Activated T-helper 1 cell treated with anti-CD3 and anti-CD28 coated beads, Interleukin-2, amount 50 U/mL, for 16 hours (primary cell): ENCODE measurements at places on chromosomes 1 and 21.

GRCh38 chr21:31744182-31744800 is 12.4 kb upstream of the SCAF4 start:
- DNase-seq: no peak

GRCh38 chr1:154404511-154404931 is 622 bp upstream of the IL6R start:
- DNase-seq: no peak

- no peak for DNase-seq
Measured at GRCh38 chr1:160189649-160190625, at the start of gene CASQ1. CASQ1 (plus strand) TSS chr1:160190575; CDS start chr1:160190752, 177 bp downstream.

- DNase-seq: no peak
Measured at GRCh38 chr1:31207046-31207445, 32.6 kb downstream of the NKAIN1 start.

- no peak for DNase-seq
Measured at GRCh38 chr1:65357291-65357960, 48.1 kb downstream of the DNAJC6 start.

DNA sequence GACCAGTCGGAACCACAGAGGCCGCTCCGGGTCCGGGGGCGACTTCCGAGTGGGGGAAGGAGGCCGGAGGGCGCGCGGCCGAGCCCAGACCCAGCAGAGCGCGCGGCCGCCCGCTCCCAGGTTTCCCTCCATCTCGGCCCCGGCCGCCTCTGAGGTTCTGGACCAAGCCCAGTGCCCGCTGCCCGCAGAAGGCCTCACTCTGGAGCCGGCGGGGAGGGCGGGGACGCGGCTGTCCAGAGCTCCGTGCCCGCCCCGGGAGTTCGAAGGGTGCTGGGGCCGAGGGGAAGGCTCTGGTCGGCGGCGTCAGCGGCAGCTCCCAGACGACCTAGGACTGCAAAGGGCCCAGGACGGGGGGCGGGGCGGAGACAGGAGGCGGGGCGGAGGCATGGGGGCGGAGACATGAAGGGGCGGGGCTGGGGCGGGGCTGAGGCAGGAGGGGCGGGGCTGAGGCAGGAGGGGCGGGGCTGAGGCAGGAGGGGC is 48.0 kb upstream of the SLC19A1 start:
- peak; percentile 67 for DNase-seq

DNA sequence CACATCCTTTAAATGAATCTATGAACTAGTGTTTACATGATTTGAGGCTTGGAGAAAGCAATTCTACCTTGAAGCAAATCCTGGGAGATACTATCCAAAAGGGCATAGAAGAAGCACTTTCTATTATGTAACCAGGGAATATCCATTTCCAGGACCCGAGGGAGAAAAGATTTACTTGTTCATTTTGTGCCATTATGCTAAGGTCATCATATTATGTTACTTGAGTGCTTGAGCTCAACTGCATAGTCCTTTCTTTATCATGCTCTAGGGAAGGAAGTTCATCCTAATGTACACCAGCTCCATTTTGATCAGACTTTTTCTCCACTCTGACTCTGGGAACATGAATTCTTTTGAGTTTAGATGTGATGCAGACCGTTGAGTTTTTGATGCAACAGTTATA is 188.6 kb upstream of the SNX7 start:
- no peak for DNase-seq

GRCh38 chr1:93635614-93636543 is 45.8 kb downstream of the BCAR3 start:
- no peak for DNase-seq

DNA sequence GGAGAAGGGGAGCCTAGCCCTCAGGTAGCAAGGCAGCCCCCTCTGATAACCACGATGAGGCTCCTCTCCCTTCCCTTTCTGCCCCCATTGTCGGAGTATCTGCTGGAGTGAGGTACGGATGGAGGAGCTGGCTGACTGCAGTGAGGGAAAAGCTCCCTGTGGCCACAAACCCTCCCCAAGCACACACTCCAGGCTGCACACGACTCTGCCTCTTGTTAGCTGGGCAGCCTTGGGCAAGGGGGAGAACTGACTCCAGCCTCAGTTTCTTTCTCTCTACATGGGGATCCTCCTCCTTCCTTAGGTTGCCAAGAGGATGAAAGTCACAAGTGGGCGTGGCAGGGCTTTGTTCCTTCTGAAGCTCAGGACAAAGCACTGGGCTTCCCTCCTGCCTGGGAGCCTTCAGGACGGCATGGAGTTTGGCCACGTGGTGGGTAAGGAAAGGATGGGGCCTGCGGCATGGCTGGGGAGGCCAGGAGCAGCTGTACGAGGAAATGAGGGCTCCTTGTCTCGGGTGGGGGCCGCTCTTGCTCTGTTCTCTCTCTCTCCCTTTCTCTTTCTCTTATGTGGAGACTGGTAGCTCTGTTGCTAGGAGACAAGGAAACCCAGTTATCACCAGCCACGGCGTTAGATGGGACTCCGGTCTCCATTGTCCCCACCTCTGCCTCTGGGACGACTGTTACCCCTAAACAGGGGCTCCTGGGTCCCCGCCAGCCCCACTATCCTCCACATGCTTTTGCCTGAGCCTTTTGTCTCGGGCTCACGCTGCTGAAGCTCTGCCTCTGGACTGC is 39.7 kb downstream of the LRP8 start:
- DNase-seq: no peak

DNA sequence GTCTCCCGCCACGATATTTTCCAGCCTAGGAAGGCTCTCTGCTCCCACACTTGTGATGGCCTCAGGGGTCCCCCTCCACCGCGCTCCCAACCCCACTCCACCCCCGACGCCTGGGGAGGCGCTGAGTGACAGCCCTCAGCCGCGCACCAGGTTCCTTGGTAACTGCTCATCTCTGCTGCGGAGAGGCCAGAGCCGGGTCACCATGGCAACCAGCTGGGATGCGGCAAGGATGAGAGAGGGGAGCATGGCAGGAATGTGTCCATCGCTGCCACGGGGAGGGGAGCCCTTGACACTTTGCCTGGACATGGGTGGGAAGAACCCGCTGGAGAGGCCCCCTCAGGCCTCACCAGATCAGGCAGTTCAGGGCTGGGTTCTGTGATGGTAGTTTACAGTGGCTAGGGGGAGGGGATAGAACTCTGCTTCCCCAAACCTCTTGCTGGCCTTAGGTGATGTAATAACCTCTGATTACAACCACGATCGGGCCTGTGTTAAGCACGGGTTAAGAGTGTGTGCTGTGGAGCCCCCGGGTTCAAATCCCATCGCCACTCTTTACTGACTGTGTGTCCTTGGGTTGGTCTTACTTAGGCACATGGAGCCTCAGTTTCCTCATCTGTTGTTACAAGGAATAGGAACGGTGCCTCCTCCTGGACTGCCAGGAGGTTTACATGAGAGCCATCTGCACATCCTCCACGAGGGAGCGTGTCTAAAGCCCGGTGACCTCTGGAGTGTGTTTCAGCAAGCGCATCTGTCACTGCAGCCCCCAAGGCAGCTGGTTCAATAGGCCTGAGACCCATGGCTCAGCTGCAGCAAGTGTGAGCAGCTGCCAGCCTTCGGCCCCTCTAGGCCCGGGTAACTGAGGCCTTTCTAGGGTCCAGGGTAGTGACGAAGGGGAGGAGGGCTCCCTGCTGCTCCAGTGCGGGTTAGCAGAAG is 6.3 kb downstream of the KIF17 start:
- DNase-seq: no peak
